ENCODE measurements at places on chromosomes 13 and 19.

- DNase-seq: no peak
Measured at GRCh38 chr13:38002606-38003005, 133.0 kb upstream of the TRPC4 start.

GRCh38 chr13:45207319-45207718, 6.5 kb upstream of the KCTD4 start:
- no peak for DNase-seq

GRCh38 chr19:45404557-45405434, at the start of gene PPP1R13L:
TSS of gene PPP1R13L (minus strand) at chr19:45405069. CDS start at chr19:45398318, 6,751 bp downstream.
- DNase-seq: no peak

DNA sequence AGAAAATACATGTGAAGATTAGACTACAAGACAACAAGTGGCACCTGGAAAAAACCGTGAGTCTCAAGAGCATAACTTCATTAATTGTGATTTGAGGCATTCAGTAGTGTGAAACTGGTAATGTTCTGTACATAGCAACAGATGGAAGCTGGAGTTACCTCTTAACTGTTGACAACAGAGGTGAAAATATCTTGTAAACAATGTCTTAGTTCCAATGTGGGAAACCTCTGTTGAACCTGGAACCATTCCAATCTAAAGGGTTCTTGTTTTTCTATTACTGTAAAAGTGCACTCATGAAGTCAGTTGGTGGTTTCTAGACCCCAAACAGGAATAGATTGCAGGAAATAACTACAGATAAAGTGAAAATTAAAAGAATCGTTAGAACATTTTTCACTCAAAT, 728.4 kb downstream of the SLITRK1 start:
- DNase-seq: no peak

DNA sequence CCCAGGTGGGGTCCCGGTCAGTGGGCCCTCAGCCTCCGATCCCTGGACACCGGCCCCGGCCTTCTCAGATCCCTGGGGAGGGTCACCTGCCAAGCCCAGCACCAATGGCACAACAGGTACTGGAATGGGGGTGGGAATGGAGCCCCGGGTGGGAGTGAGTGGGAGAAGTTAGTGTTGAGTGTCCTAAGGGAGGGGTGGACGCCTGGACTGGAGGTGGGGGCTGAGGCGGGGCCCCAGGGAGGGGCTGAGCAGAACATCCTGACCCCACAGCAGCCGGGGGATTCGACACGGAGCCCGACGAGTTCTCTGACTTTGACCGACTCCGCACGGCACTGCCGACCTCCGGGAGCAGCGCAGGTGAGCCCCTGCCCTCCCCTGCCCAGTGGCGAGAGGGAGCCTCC, 17.7 kb downstream of the EPN1 start:
- no peak for DNase-seq

- no peak for DNase-seq
Measured at GRCh38 chr13:83732755-83733154, 149.5 kb downstream of the SLITRK1 start.

DNA sequence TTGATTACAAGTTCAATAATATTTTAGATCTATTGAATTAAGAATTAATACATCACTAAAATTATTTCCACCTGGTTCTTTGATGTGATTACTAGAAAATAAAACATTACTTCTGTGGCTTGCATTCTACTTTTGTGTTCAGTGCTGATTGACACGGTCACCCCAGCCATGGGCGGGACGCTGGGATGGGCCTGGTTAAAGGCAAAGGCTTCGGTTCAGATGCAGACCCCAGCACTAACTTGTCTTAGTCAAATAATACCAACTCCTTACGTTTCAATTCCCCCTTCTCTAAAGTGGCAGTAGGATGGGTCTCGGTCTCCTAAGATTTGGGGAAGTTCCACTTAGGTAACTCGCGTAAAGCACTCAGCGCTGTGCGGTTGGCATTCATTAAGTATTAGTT, 144.9 kb downstream of the URI1 start:
- DNase-seq: no peak

- no peak for DNase-seq
Measured at GRCh38 chr13:113846636-113847318, 17.1 kb downstream of the GAS6 start.

DNA sequence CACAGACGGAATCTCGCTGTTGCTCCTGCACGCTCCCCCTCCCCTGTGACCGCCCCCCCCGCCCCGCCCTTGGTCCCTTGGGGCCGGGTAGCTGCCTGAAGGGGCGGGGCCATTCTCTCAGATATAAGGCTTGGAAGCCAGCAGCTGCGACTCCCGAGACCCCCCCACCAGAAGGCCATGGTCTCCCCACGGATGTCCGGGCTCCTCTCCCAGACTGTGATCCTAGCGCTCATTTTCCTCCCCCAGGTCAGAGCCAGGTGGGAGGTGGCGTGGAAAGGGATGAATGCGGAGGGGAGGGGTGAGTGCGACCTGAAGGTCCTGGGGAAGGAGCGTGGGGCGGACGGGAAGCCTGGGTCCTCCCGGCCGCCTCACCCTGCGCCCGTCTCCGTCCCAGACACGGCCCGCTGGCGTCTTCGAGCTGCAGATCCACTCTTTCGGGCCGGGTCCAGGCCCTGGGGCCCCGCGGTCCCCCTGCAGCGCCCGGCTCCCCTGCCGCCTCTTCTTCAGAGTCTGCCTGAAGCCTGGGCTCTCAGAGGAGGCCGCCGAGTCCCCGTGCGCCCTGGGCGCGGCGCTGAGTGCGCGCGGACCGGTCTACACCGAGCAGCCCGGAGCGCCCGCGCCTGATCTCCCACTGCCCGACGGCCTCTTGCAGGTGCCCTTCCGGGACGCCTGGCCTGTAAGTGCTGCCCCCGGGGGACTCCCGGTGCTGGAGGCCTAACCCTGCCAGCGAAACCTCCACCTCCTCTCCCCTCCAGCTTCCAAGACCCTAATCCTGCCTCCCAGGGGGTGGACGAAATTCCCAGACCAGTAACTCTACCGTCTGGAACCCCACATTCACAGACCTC, at the start of gene DLL3:
TSS of gene DLL3 (plus strand) at position 150 of the 845 bp plus-strand sequence. CDS start at position 178, 28 bp downstream.
- no peak for DNase-seq

- no peak for DNase-seq
Measured at GRCh38 chr19:29086182-29086581, 126.8 kb downstream of the UQCRFS1 start.

DNA sequence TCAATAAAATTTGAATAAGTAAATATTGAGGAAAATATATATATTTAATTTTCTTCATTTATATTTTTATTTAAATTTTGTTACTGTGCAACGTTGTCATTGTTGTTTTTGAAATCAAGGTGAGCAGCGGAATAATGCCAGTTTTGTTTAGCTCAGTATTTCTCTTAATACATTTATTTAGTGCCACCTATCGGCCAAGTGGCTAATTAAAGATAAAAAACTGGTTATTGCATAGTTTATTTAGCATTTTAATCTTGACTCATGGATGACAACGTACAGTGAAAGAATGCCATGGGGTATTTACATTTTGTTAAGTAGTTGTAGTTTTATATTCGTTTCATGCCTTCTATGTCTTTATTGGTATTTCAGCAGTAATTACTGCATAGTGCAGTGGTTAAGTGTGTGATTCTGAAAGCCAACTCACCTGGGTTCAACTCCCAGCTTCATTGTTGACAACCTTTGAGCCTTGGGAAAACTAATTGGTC, 265.9 kb downstream of the MYO16 start:
- no peak for DNase-seq

- DNase-seq: no peak
Measured at GRCh38 chr13:99256709-99257108, 1.5 kb downstream of the GPR18 start.

- DNase-seq: no peak
Measured at GRCh38 chr13:80131204-80131603, 209.7 kb downstream of the SPRY2 start.

GRCh38 chr13:111530137-111530870, 209.9 kb downstream of the TEX29 start:
- DNase-seq: no peak

GRCh38 chr13:54945973-54946372, 1917.4 kb downstream of the OLFM4 start:
- no peak for DNase-seq

GRCh38 chr13:65857942-65858565, 1372.1 kb downstream of the PCDH9 start:
- no peak for DNase-seq

- DNase-seq: no peak
Measured at GRCh38 chr13:51331354-51331861, 8.1 kb upstream of the SERPINE3 start.

Data from T follicular helper cell (primary cell).